Right renal cortex interstitium (tissue), 3 donors: ENCODE measurements at places on chromosomes 7 and 10. TPM values are rescaled to one million over a fixed set of nuclear protein-coding genes. Genes with fewer than 3 reads are reported as not detected.

DNA sequence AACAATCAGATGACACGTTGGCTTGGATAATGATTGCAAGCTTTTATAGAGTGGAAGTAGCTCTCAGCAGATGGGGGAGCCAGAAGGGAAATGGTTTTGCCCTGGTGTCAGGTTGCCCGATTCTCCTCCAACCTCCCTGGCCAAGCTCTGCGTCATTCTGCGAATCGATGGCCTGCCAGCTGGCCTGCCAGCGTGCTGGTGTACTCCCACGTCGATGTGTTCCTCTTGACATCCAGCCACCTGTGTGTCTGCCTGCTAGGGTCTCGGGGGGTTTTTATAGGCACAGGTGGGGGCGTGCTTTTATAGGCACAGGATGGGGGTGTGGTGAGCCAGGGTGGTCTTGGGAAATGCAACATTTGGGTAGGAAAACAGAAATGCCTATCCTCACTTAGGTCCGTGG, 4.6 kb downstream of the NET1 start:
- no peak for DNase-seq

- no peak for DNase-seq
Measured at GRCh38 chr7:25821225-25821624, 330.8 kb upstream of the NFE2L3 start.

DNA sequence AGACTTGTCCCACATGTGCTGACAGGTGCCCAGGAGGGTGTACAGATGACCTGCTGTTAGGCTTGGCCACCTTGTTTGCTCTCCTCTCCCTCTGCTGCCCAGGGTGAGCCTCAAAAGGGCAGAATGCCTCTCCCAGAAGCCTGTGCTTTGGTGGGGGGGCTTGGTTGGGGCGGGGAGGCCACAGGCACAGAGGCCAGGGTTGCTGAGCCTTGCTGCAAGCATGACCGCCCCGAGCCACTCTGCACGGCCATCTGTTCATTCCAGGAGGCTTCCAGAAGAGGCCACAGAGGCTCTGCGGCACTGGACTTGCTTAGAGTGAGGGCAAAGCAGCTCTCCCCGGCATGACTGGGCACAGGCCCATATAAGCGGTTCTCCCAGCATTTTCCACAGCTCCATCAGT, 190.8 kb downstream of the GLRX3 start:
- DNase-seq, result no peak

DNA sequence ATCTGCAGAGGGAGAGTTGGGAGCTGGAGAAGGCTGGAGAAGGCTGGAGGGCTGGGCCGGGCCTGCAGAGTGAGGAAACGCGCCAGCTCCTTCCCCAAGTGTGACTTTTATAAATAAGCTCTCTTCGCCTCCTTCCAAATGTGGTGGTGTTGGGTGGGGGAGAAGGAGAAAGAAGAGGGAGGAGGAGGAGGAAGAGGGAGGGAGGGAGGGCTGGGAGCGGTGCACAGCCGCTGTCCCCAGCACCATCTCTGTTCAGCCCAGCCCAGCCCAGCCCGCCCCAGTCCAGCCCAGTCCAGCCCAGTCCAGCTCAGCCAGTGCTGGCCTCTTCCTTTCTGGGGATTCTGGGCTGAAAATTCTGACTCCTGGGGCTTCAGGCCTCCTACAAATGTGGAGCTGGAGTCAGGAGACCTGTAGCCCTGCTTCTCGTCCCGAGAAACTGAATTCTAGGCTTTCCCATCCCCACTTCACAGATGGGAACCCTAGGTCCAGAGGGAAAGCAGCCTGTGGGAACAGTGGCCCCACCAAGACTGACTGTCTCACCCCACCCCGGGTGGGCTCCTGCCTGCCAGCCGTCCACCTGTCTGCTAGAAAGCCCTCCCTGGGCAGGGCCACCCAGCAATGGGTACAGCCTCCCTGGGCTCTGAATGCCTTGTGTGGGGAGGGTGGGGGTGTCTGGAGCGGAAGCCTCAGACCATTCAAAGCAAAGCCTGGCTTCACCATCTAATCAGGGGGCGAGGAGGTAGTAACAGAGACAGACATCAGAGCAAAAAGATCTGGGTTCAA, 2.3 kb downstream of the STX1A start:
- no peak for DNase-seq

Gene PCDH15
- polyA plus RNA-seq, result 7.8 TPM

DNA sequence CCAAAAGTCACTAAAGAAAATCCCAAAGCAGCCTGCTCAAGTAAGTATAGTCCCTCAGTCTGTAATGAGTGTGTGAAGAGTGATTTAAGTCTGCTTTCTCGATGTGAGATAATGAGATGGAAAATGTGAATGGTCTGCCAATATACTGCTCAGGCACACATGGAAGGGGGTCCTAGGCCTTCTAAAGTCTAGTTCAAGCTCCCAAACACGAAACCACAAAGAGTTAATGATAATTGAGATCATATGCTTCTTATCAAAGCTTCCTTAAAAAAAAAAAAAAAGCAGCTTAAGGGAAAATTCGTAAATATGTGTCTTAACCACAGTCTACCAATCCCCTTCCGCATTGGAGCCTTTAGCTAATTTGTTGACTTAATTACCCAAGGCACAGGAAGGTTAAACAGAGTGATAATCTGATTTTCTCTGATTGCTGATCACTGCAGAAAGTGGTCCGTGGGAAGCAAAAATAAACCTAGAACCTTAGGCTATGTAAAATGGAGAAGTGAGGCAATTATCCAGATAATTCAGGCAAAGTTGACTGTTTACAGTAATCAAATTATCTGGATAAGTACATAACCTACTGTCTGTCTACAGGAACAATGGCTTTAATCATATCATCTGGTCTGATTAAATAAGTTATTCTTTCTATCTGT, 172.9 kb downstream of the MBL2 start:
- DNase-seq, result no peak

Gene SCRN1
- polyA plus RNA-seq, result 70.5 TPM

- no peak for DNase-seq
Measured at GRCh38 chr7:53900856-53901528, 641.2 kb upstream of the VSTM2A start.

DNA sequence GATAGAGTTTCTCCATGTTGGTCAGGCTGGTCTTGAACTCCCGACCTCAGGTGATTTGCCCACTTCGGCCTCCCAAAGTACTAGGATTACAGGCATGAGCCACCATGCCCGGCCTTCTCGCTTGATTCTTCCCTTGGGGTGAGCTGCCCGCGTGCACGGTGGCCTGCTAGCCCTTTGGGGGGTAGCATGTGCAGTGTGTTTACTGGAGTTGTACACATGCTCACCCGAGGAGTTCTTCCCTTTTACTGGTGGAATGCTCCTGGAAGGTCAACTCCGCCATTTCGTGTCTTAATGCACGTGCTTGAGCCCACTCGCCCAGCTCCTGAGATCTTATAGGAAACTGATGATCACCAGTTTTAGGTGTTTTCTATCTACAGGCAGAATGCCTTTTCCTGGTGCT, 17.0 kb upstream of the ADAMTS14 start:
- DNase-seq, result no peak

DNA sequence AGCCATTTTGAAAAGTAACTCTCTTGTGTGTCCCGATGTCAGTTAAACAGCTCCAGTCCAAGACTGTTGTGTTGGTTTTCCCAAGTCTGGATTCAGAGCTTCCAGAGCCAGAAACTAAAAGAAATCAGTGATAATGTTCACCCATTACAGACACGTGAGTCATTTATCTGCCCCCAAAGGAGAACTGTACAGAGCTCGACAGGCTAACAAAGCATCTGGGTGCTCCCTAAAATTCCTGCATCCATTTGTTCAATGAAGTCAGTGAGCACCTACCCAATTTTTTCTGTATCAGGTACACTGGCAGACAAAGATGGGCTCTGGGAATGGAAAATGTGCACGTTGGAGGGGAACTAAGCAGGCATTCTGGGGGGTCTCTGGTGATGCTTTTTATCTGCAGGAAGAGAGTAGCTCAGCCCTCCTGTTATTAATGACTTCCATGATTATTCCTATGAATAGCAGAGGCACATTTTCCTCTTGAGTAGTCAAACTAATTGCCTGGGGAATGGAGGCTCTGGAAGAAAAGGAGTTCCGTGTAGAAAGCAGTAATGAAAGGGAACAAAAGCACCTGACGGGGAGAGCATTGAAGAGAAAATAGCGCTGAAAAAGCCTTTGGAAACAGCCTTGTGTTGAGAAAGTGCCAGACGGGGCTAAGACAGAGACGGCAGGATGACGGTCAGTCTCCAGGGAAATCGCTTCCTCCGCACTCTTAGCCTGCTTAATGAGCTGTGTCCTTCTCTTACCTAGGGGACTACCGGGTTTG, 75.3 kb downstream of the GAD2 start:
- no peak for DNase-seq

Gene CFAP70
- polyA plus RNA-seq, result 12.0 TPM

Gene CPA4
- 0.16 TPM for polyA plus RNA-seq

Gene MYH16
- 0.06 TPM for polyA plus RNA-seq

GRCh38 chr10:5896208-5897052, 6.4 kb downstream of the FBH1 start:
- no peak for DNase-seq

Gene PNLIPRP1
- not detected for polyA plus RNA-seq

Gene CALN1
- 0.61 TPM for polyA plus RNA-seq

DNA sequence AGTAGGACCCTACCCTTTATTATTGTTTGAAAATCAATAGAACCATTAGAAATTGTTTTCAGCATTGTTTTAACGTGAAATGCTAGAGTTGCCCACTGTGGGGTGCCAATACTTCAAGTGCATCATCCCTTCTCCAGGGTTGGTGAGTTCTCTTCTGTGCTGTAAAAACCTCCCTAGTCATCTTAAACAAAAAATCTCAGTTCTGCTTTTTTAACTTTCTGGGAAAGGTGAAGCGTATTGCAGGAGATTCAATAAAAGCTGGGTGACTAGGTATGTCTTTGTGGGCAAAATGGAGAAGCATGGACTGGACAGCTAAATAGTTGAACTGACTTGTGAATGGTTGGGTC, 699.1 kb downstream of the SUGCT start:
- no peak for DNase-seq

GRCh38 chr7:1986366-1987083, 246.2 kb downstream of the MAD1L1 start:
- no peak for DNase-seq

Gene GJD4
- polyA plus RNA-seq, result not detected

DNA sequence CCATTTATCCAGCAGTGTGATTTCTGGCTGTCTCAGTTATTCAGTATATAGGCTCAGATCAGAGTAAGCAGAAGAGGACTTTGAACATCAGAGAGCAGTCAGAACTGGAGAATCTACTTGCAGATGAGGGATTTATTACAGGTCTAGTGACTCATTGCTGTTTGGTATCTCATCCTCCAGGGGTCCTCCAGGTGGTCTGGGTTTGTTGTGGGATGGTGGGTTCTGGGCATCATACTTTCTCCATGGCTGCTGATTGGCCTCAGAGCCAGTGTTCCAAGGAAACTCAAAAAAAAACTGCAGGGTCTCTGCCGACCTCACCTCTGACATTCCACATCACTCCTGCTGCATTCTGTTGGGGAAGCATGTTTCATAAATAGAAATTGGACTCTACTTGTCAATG, 214.8 kb downstream of the CNTNAP2 start:
- no peak for DNase-seq

GRCh38 chr10:99396471-99396870, 34.0 kb downstream of the GOT1 start:
- no peak for DNase-seq

Gene CCL24
- polyA plus RNA-seq, result not detected
